ENCODE measurements at places on chromosomes 7 and 10. TPM values are rescaled to one million over a fixed set of nuclear protein-coding genes. Genes with fewer than 3 reads are reported as not detected.

SUN3 gene
- total RNA-seq: not detected

CPXM2 gene
- not detected for total RNA-seq

ZNF735 gene
- not detected for total RNA-seq

ZNF479 gene
- total RNA-seq: not detected

ITGA8 gene
- not detected for total RNA-seq

PTF1A gene
- not detected for total RNA-seq

TRIL gene
- not detected for total RNA-seq

EIF5AL1 gene
- total RNA-seq: 2.3 TPM

CLCN1 gene
- not detected for total RNA-seq

RPEL1 gene
- total RNA-seq: 0.07 TPM

MDH2 gene
- 347 TPM for total RNA-seq

CUX1 gene
- 47.1 TPM for total RNA-seq

HACD1 gene
- 58.5 TPM for total RNA-seq

SPDYE2B gene
- not detected for total RNA-seq

PRR15 gene
- total RNA-seq: 3.8 TPM

CELF2 gene
- 0.05 TPM for total RNA-seq

DOCK4 gene
- total RNA-seq: 4.8 TPM

GNG11 gene
- 37.4 TPM for total RNA-seq

TAS2R5 gene
- total RNA-seq: 0.41 TPM

PAPOLB gene
- total RNA-seq: not detected

PKD1L1 gene
- total RNA-seq: 0.07 TPM

Measured in A549 treated with Mapracorat at 1 μM for 4 hours (cell line).